ENCODE measurements at places on chromosomes 6 and 20. TPM values are rescaled to one million over a fixed set of nuclear protein-coding genes. Genes with fewer than 3 reads are reported as not detected.

TLDC2 gene
- polyA plus RNA-seq: 0.20 TPM

- DNase-seq: peak; percentile 7
Observed at GRCh38 chr6:25670793-25671513, 18.9 kb downstream of the SCGN start.

- peak; percentile 66 for DNase-seq
Observed at GRCh38 chr6:4169028-4169789, 33.8 kb upstream of the ECI2 start.

DNA sequence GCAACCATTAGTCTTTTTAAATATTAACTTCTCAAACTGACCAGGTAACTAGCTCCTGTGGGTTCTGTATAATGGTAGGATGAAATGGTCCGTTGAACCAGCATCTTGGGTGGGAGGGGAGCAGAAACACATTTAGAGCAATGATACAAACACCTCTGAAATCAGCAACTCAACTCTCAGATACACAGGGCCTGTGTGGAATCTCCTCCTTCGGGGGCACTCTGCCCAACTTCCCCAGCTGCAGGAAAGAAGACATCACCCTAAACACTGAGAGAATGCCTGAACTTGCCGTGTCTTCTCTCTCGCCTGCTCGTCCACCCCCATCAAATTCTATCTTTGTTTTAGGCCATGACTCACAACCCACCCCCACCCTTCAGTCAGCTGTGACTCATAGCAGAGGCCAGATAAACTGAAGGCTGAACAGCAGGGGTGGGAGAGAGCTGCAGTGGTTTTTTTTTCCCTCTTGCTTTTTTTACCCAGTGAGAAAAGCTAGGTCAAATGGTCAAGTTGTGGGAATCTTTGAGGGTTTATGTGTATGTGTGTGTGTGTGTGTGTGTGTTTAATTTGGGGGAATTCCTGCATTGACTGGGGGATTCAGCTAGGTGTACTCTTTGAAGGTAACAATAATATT lies 593.4 kb upstream of the JAG1 start:
- peak; percentile 96 for DNase-seq

DNA sequence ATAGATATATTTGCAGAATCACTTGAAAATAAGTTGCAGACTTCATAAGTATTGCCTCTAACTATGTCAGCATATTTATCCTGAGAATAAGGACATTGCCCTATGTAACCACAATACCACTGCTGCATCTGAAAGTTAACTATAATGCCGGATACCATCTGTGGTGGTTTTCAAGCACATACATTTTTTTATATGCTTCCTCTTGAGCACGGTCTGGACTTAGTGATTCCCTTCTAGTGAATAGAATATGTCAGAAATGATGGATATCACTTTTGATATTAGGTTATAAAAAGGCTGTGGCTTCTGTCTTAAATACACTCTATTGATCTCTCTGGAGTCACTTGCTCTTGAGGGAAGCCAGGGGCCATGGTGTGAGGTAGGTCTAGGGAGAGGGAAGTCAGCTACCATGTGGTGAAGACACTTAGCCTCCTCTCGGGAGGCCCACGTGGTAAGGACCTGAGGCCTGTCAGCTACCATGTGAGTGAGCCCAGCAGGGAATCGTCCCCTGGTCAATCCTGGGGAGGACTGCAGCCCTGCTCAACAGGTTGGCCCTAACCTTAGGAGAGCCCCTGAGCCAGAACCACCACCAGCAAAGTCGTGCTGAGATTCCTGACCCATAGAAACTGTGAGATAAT lies 57.5 kb downstream of the CCDC170 start:
- DNase-seq: no peak

- DNase-seq: no peak
Observed at GRCh38 chr20:45377269-45377668, 856 bp downstream of the TP53TG5 start.

DNA sequence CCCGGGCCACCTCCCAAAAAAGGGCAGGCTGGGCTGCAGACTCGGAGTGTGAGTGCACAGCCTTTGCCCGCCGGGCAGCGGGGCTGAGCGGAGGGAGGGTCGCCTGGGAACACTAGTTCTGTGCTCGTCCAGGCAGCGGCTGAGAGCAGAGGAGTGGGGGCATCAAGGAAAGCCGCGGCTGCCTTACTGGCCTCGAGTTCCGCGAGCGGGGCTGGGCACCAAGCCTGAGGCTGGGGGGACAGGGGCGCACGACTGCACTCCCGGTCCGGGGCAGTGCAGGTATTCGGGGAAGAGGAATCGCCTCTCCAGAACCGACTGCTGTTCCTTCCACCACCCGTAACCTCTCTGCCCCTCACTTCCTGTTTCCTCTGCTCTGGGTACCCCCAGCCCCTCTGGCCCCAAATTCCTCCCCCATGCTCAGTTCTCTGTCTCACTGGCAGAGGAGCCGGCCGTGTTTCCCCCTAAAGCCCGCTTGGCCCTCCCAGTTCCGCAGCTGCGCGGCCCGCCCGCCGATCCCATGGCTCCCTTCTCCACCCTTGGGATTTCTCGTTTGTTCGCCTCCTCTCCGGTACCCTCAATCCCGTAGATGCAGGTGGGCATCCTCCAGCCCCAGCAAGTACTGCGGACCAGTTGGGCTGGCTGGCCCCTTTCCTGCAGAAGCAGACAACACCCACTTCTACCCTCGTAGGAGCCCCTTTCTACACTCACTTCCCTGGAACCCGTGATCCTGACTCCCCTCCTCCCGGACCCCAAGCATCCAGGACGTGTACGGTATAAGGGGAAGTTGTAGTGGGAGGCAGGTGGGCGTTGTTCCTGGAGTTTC lies 5.1 kb downstream of the RING1 start:
- peak; percentile 54 for DNase-seq

GRCh38 chr6:32214126-32214525 lies 9.7 kb downstream of the NOTCH4 start:
- DNase-seq: no peak

GRCh38 chr6:7053125-7053774 lies 54.5 kb upstream of the RREB1 start:
- peak; percentile 2 for DNase-seq

Measured in GM23248 (cell line).